HuH-7.5 (cell line): ENCODE measurements at places on chromosomes 2 and 18.

DNA sequence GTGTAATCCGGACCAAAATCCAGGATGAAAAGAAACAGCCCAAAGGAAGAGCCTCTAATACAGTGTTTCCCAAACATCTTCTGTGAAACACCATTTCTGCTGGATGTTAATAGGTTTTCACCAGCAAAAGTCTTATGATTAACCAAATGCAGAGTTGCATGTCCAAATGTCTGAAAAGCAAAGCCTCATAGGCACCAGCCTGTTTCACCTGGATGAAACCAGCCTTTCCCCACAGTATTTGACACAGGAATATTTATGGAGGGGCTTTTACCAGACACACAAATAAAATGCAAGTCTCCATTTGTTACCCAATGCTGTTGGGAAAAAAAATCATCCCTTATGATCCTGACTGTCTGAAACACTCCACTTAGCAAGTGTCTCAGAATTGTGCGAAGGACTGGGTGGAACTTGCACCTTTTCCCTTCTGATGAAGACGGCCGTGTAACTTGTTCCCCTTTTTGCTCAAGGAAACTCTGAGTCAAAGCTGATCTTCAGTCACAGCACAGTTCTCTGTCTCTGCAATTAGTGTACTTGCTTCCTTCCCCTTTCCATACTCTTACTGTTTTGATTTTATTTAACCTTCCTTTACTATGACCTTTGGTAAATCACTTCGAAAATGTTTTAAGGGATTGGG is 70.3 kb upstream of the IL1R2 start:
- DNase-seq: no peak

DNA sequence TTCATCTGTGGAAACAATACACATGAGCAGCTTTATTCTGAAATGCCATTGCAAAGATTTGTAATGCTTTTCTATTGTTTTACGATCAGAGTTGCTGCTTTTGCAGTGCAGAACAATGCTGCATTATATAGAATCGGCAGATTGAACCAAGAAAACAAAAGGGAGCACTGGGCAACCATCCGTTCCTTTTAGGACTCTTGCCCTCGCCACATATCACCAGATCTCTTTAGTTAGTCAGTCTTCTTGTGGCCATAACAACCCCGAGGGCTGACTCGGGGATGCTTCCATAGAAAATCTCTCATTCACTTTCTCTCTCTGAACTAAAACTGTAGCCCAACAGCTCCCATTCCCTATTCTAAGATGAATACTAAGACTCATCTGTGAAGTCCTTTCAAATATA is 340.4 kb downstream of the NRXN1 start:
- DNase-seq: no peak

DNA sequence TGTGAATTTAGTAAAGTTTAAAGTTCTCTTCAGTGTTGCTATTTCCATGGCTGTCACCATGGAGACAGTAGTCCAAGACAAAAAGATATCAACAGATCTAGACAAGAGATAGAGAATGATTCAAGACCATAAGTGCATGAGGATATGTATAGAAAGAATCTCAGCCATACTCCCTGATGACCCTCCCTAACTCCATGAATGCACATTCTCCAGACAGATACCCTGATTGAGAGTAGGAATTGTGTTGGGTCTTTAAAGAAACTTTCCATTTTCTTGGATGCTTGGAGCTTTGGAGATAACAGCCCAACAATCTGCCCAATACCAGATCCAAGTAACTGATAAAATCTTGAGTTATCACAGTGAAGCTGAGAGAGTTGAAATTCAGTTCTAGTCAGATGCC is 1601.2 kb upstream of the CELF4 start:
- no peak for DNase-seq

- DNase-seq: no peak
These were observed 296.0 kb downstream of the PLCL1 start for GRCh38 chr2:198100346-198100745.

DNA sequence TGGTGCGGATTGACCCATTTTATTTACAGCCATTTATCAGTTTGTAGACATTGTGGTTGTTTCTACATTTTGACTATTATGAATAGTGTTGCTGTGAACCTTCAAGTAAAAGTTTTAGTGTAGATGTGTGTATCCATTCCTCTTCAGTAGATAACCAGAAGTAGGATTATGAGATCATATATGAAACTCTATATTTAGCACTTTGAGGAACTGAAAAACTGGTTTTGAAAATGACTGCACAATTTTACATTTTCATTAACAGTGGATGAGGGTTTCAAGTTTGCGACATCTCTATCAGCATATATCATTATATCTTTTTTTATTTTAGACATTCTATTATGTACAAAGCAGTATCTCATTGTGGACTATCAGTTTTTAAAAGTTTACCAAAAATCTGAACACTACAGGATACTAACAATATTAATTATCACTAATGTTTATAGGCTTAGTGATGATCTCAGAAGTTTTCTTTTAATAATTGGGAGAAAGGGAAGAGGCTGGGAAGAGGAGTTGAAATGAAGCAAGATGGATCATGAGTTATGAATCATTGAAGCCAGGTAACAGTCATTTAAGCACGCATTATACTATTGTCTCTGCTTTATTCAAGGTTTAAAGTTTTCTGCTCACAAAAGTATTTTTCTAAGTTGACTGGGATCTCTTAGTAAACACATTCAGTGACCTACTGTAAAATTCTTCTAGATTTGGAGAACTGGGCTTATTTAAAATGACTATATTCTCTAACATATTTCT is 329.0 kb upstream of the LRATD1 start:
- no peak for DNase-seq

- peak; percentile 13 for DNase-seq
These were observed 651 bp downstream of the STK17B start for GRCh38 chr2:196170606-196171247.

DNA sequence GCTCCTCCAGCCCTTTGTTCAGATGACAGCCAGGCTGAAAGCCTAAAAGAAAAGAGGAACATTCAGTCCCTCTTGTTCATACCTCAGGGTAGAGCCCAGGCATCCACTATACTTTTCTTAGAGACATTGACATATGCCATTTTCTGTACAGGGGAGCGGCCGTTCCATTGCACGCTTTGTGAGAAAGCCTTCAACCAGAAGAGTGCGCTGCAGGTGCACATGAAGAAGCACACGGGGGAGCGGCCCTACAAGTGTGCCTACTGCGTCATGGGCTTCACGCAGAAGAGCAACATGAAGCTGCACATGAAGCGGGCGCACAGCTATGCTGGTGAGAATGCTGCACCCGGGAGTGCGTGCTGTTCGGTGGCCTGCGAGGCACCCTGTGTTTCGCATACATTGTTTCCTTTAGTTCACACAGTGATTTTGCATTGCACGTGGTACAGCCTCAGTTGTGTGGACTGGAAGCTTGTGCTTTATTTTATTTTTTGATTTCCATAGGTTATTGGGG is 138.2 kb downstream of the ZNF236 start:
- DNase-seq: no peak

GRCh38 chr2:235468978-235469655 is 24.7 kb upstream of the AGAP1 start:
- DNase-seq: no peak

GRCh38 chr2:110748489-110748867 is 16.1 kb downstream of the ACOXL start:
- DNase-seq: no peak

- DNase-seq: no peak
These were observed 110.0 kb downstream of the CDH20 start for GRCh38 chr18:61443081-61443725.

DNA sequence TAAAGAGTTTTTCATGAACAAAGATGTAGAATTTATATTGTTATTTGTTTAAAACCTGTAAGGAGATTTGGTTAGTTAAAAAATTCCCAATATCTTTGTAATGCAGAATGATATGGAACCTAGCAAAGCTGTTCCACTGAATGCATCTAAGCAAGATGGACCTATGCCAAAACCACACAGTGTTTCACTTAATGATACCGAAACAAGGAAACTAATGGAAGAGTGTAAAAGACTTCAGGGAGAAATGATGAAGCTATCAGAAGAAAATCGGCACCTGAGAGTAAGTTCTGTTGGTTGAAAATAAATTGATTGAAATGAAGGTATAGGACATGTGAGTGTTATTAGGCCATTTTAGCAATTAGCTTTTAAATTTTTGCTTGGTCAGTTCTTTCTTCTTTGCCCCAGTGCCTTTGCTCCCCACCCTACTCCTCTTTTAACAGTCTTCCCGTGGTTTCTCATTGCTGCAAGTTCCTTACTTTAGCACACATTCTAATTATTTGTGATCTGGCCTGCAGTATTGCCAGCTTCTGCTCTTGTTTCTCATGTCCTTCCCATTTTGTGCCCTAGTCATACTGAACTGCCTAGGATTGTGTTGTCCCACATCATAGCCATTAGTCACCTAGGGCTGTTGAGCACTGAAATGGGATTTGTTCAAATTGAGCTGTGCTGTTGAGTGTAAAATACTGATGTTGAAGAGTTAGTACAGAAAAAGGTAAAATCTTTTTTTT is 36.6 kb downstream of the VAPA start:
- no peak for DNase-seq

GRCh38 chr2:64328415-64328722 is 125.6 kb upstream of the LGALSL start:
- DNase-seq: no peak

DNA sequence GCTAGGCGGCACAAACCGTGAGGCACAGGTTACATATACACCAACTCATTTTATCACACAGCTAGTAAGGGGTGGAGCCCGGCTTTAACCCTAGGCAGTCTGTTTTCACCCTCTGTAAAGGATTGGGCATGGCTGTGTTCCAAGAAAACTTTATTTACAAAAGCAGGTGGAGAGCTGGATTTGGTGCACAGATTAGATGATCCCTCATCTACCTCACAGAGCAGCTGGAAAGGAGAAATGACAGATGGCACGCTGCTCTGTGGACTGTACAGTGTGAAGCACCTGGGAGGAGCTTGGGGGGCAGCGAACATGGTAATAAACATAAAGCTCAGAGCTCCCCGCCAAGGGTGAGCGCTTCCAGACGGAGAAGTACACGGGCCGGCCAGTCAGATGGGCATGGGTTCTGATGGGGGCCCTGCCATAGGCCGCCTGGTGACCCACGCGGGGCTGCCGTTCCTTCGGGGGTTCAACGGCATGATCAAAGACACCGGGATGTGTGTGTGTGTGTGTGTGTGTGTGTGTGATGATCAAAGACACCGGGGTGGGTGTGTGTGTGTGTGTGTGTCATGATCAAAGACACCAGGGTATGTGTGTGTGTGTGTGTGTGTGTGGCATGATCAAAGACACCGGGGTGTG is 862 bp upstream of the TMEM177 start:
- DNase-seq: no peak

- DNase-seq: peak; percentile 25
These were observed 13.0 kb downstream of the ANTXR1 start for GRCh38 chr2:69026026-69026425.

DNA sequence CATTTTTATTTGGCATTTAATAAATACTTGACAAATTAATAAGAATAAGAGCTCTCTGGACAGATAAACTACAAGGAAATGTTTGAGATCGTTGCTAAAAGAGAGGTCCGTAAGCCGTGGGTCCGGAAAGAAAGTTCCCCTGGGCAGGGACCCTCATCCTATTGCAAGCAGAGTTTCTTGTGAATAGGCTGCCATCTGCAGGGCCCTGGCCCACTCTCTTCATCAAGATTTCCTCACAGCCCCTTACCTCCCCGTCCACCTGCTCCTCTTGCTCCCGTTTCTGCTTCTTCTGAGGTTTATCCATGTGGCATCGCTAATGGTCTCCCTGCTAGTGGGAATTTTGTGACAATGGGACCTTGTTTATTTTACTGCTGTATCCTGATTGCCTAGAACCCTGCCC is 30.1 kb upstream of the MC5R start:
- DNase-seq: no peak

GRCh38 chr18:44130376-44130942 is 550.2 kb upstream of the SETBP1 start:
- DNase-seq: peak; percentile 9
